ENCODE measurements at places on chromosomes 5 and 9.
A peak's percentile ranks its signal among the peaks of the same experiment; 100 is the strongest.

GRCh38 chr5:168914491-168914890, 335.3 kb upstream of the PANK3 start:
- no peak for DNase-seq

DNA sequence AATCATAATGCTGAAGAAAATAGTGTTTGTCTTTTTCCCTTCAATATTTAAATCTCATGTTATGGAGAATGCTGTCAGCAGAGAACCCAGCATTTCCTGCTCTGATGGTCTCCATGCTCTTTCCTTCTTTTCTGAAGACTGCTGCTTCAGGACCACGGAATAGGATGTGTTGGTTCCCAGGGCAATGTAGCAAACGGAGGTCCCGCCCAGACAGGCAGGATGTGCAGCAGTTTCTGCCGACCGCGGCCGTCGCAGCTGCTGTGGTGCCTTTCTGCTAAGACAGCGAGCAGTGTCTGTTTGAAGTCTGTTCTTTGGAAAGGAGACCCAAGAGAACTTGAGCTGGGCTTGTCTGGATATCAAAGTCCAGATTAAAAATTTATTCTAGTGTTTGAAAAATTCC, 654.3 kb downstream of the CCDC171 start:
- DNase-seq = no peak

DNA sequence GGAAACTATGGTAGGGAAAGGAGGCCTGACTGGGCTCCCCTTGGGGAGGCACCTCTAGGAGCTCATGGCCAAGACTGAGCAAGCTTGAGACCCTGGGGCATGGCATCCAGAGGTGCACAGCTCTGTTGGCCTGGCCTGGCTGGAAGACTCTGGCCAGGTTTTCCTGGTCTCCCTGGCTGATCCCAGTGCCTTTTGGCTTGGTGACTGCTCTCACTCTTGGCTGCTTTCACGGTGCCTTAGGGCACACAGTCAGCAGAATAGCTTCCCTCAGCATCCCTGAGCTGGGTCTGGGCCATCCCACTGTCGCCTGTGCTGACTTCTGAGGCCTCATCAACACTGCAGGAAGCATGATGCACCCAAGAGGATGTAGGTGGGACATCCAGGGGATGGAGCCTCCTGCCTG, 13.4 kb upstream of the DELE1 start:
- DNase-seq = no peak

- peak; percentile 8 for DNase-seq
Measured at GRCh38 chr5:80809451-80809850, 150.7 kb upstream of the RASGRF2 start.

DNA sequence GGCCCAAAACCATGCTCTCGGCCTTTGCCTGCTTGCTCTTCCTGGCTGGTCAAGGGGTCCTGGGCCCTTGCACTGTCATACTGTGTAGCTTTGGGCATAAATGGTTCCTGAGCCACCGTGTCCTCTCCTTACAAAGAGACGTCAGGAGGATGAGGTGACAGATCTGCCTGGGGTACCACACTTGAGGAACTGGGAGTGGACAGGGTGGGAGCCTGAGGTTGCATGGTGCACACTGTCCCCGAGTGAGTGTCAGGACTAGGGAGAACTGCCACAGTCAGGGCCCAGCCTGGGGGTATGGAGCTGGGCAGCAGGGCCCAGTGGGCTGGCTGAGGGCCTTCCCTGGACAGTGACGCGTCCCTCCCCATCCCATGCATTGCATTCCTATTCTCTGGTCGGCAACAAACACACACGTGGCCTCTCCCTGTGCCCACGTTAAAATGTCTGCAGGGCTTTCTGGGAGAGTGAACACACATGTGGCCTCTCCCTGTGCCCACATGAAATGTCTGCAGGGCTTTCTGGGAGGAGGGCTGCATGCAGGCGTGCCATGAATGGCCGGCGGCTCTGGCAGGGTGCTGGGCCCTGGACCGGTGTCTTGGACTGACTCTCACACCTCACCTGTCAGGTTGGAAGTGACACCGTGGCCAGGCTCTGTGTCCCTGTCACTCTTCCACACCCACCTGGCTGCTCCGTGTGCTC, 122.1 kb upstream of the COL5A1 start:
- no peak for DNase-seq
